ENCODE measurements at places on chromosomes 2 and 18.
A peak's percentile ranks its signal among the peaks of the same experiment; 100 is the strongest.

DNA sequence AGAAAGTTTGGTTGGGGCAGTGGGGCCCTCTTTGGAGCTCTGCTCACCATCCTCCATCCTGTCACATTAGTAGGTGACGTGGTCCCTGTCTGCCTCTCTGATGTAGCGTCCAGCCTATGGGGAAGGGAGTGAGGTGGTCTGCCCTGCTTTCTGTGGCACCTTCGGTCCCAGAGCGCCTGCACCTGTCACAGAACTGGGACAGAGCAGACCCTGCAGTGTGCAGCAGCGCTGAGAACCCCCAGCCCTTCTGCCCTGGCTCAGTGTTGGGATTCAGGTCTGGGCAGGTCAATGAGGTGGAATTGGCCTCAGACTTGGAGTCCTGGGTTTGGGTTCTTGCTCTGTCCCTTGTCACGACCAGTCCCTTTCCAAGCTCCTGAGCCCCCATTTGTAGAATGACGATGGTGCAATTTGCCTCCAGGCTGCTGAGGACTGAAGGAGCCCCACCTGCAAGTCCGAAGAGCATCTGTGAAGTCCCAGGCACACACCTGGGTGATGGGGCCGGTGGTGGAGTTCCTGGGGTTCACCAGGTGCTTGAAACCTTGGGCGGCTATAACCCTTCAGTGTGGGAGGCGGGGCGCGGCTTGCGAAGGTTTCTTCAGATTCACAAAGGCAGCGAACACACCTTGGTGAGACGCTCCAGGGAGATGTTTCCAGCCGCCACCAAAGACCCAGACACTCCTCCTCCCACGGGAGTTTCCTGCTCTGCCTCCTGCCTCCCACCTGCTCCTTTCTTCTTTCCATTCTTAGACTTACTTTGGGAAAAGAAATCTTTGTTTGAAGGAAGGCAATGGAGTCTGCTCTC lies 265.4 kb upstream of the HDAC4 start:
- H3K4me1 ChIP-seq = no peaks in the 10 kb centered on the region
- H3K27ac ChIP-seq = no peak overlapping the region
- H3K36me3 ChIP-seq = no peaks in the 10 kb centered on the region
- DNase-seq = no peak

DNA sequence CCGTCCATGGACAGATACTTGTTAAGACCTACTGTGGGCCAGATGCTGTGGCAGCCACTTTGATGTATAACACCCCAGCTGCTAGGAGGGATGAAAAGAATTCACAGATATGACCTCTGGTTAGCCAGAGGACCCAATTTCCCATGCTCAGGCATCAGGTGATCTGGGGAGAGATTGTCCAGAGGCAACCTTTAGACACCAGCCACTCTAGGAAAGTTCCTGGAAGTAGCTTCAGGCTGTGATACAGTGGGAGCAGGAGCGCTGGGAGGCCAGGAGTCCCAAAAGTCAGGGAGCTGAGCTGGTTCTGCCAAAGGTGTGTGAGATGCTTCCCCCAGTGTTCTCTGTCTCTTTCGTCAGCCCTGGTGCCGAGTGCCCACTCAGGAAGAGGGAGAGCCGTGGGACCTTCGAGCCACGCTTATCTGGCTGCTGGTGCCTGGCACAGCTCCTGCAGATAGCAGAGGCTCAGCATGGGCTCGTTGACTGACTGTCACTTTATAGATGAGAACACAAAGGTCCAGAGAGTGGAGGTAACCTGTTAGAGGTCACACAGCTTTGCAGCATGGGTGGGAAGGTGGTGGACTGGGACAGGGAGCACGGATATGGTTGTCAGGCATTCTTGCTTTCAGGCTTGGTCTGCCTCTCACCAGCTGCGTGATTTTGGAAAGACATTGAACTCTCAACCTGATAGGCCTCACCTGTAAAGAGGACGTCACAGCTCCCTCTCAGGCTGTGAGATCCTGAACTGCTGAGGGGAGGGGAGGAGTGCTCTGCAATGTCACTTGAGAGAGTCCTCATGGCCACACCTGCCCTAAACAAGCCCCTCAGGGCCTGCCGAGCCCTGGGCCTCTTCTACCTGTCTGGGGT lies 7.8 kb upstream of the RALB start:
- DNase-seq = no peak
- no peak overlapping the region for H3K27ac ChIP-seq
- H3K4me3 ChIP-seq = no peak overlapping the region
- H3K27me3 ChIP-seq = no peaks in the 10 kb centered on the region
- H3K4me1 ChIP-seq = peaks cover 11% of the 10 kb centered on the region
- no peaks in the 10 kb centered on the region for H3K36me3 ChIP-seq

GRCh38 chr18:23553887-23554286 lies 32.4 kb downstream of the NPC1 start:
- no peaks in the 10 kb centered on the region for H3K4me1 ChIP-seq
- no peak for DNase-seq
- peaks cover 28% of the 10 kb centered on the region for H3K36me3 ChIP-seq
- H3K4me3 ChIP-seq = no peak overlapping the region
- H3K27ac ChIP-seq = no peak overlapping the region
- H3K27me3 ChIP-seq = no peaks in the 10 kb centered on the region

GRCh38 chr2:69993048-69993565 lies 31.7 kb upstream of the ASPRV1 start:
- H3K27me3 ChIP-seq = no peaks in the 10 kb centered on the region
- H3K27ac ChIP-seq = no peak overlapping the region
- H3K4me1 ChIP-seq = peaks cover 3% of the 10 kb centered on the region
- no peaks in the 10 kb centered on the region for H3K36me3 ChIP-seq
- DNase-seq = no peak

DNA sequence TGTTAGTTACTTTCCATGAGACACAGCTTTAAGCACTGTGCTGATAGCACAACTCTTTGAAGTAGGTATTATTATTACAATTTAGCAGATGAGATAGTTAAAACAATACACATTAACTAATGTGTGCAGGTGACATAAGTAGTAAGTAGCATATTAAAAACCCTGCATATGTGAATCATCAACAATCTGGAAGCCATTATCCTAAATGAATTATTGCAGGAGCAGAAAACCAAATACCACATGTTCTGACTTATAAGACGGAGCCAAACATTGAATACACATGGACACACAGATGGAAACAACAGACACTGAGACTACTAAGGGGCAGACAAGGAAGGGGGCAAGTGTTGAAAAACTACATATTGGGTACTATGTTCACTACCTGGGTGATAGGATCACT lies 300.3 kb upstream of the GULP1 start:
- no peak for DNase-seq
- peaks cover 9% of the 10 kb centered on the region for H3K4me1 ChIP-seq
- no peaks in the 10 kb centered on the region for H3K36me3 ChIP-seq
- H3K27ac ChIP-seq = no peak overlapping the region
- no peaks in the 10 kb centered on the region for H3K27me3 ChIP-seq

DNA sequence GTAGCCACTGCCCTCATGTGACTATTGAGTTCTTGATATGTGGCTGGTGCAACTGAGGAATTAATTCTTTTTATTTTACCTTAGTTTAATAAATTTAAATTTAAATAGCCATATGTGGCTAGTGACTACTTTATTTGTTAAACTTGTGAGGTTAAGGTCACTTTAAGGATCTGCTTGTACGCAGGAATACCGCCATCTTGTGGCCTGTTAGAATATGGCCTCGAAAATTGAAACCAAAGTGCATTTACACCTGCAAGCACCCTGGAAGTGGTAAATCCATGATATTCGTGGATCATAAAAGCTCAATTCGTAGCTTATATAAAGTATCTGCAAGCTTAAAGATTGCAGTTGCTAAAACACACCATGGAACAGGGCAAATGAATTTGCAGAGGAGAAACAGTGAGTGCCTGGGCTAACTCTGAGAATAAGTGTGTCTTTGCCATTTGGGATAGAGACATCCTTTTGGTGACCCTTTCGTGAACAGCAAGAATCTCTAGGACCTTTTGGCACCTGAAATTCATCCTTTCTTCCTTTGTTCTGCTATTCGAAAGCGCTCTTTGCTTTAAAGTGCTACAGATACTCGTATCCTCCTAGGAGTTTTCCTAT lies 59.9 kb upstream of the REG3A start:
- no peaks in the 10 kb centered on the region for H3K4me1 ChIP-seq
- no peaks in the 10 kb centered on the region for H3K27me3 ChIP-seq
- no peak overlapping the region for H3K4me3 ChIP-seq
- H3K36me3 ChIP-seq = no peaks in the 10 kb centered on the region
- peak; percentile 37 for DNase-seq

- H3K4me3 ChIP-seq = no peak overlapping the region
- H3K27ac ChIP-seq = no peak overlapping the region
- H3K4me1 ChIP-seq = no peaks in the 10 kb centered on the region
- H3K36me3 ChIP-seq = no peaks in the 10 kb centered on the region
- DNase-seq = no peak
Measured at GRCh38 chr18:69495841-69496533, 95.3 kb downstream of the DOK6 start.

DNA sequence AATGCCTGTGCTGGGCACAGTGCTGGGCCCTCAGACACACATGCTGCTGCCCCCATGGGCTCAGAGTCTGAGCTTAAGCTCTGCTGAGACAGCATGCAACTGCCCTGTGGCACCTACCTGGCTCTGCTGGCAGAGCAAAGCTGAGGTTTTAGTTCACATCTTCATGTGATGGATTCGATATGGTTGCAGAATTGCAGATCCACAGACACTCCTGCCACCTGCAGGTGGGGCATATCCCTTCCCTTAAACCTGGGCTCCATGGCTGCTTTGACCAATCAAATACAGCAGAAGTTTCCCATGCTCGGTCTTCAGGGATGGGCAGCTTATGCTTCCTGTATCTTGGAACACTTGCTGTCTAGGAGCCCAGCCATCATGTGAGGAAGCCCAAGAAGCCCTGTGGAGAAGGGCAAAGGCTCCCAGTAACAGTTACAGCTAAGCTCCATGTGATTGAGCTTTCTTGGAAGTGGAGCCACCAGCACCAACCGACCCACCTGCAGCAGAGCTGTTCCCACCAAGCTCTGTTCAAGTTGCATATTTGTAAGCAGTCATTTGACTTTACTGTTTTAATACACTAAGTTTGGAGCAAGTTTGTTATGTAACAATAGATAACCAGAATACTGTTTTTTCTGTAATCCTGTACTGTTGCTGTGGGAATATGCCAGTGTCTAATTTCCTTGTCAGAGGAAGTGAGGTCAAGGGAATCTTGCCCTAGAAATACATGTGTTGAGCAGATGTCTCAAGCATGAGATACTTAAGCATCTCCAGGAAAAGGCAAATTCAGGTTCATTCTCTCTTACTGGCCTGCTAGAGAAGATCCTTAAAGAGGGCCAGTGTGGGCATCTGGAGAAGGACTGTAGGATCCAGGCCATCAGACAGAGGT lies 79.3 kb downstream of the SH3RF3 start:
- H3K27ac ChIP-seq = no peak overlapping the region
- DNase-seq = no peak
- no peak overlapping the region for H3K4me3 ChIP-seq
- H3K36me3 ChIP-seq = no peaks in the 10 kb centered on the region

- no peaks in the 10 kb centered on the region for H3K27me3 ChIP-seq
- H3K4me1 ChIP-seq = peaks cover 3% of the 10 kb centered on the region
- no peaks in the 10 kb centered on the region for H3K36me3 ChIP-seq
- no peak overlapping the region for H3K4me3 ChIP-seq
- DNase-seq = no peak
- H3K27ac ChIP-seq = no peak overlapping the region
Measured at GRCh38 chr2:233929352-233930022, 12.3 kb downstream of the TRPM8 start.
